Activated T-helper 2 cell treated with anti-CD3 and anti-CD28 coated beads, Interferon-gamma antibody, Interleukin-2, Interleukin-4, amounts not matched to agents 10 μg/mL and 5 μg/mL and 100 μg/mL, durations not matched to agents 14 hours and 24 hours and 36 hours (primary cell): ENCODE measurements at places on chromosomes 7 and 10. TPM values are rescaled to one million over a fixed set of nuclear protein-coding genes. Genes with fewer than 3 reads are reported as not detected.

The SNCG gene
- not detected in 2 replicates for total RNA-seq

The LRRC17 gene
- 0.18 TPM in 1 of 2 replicates, not detected in the other for total RNA-seq

The FAM13C gene
- not detected in 2 replicates for total RNA-seq

- no peak overlapping the region for H3K27ac ChIP-seq
- no peaks in the 10 kb centered on the region for H3K36me3 ChIP-seq
- no peaks in the 10 kb centered on the region for H3K4me1 ChIP-seq
- no peaks in the 10 kb centered on the region for H3K27me3 ChIP-seq
- H3K4me3 ChIP-seq, result no peak overlapping the region
Measured at GRCh38 chr7:122949186-122949585, 46.3 kb downstream of the TAS2R16 start.

DNA sequence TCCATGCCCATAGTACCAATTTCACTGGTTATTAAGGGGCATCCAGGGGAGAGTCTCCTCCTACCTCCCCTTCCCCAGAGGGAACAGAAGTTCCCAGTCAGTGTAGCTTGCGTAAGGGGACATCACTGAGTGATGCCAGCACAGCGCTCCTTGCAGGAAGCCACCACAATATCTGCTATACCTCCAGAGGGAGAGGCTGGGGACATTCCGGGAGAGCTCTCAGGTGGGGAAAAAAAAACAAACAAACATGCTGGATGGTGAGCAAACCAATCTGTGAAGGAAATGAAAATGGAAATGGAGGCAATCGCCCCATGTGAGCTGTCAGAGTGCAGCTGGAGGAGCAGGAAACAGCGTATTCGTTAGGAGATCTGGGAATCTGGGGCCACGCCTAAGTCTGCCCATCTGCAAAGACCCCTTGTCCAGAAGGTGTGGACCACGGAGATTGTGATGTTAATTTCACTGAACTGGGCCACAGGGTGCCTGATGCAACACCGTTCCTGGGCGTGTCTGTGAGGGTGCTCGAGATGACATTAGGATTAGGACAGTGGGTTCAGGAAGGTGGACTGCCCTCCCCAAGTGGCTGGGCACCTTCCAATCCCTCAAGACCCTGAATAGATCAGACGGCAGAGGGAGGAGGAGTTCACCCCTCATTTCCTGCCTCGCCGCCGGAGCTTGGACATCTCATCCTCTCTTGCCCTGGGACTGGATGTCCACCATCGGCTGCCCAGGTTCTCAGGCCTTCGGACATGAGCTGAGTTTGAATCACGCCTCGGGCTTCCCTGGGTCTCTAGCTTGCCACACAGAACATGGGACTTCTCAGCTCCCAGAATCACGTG is 30.5 kb downstream of the GNA12 start:
- DNase-seq, result no peak
- no peak overlapping the region for H3K4me3 ChIP-seq
- H3K27ac ChIP-seq, result no peak overlapping the region
- peaks cover 5% of the 10 kb centered on the region for H3K36me3 ChIP-seq

GRCh38 chr7:66626331-66626934 is 2.2 kb upstream of the KCTD7 start:
- H3K27ac ChIP-seq, result no peak overlapping the region
- no peak overlapping the region for H3K4me3 ChIP-seq
- peaks cover 23% of the 10 kb centered on the region for H3K4me1 ChIP-seq
- no peaks in the 10 kb centered on the region for H3K36me3 ChIP-seq
- peaks cover 3% of the 10 kb centered on the region for H3K27me3 ChIP-seq
